Omental fat pad (tissue), 4 donors: ENCODE measurements at places on chromosomes 1 and 21. TPM values are rescaled to one million over a fixed set of nuclear protein-coding genes. Genes with fewer than 3 reads are reported as not detected.

ADGRB2 gene
- 2.2 TPM for total RNA-seq

CYP4Z1 gene
- 4.3 TPM for total RNA-seq

DNA sequence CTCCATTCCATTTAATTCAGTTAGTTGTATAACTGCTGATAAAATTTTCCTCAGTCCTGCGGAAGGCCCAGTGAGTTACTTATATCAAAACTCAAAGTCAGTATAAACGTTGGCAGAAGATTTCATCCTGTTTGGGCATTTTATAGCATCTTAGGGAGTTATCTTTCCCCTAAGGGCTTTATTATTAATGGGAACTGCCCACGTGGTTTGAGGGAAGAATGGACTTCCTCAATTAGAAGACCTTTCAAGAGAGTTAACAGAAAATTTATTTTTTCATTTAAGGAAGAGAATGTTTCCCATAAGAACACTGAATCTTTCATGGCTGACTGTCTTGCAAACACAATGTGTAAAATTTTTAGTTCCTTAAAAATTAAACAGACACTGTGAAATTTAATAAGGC, 400.1 kb downstream of the NEGR1 start:
- DNase-seq, result no peak

DNA sequence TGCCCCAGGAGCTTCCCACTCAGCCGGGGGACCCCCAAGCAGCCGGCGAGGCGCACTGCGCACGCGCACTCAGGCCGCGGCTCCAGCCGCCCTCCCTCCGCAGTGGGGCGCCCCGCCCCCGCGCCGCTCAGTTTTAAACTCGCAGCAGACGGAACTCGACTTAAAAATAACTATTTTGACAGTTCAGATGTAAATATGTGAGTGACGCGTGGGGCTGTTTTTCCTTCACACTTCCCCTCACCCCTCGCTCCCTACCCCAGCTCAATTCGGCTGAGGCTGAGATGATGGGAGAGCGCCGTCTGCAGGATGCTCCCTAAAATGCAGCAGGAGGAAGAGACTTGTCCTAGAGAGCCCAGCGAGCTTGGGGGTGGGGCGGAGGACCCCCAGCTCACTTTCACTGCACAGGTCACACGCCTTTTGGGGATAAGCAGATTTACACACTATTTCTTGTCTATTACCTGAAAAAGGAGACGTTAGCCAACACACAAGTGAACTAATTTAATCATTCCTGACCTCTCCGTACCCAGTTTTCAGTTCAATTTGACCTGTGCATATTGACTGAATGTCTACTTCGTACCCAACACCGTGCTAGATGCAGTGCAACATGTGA, 8.9 kb upstream of the LEMD1 start:
- DNase-seq, result no peak

- no peak for DNase-seq
These were observed 72.3 kb upstream of the ADAM30 start for GRCh38 chr1:119968601-119969000.

DNA sequence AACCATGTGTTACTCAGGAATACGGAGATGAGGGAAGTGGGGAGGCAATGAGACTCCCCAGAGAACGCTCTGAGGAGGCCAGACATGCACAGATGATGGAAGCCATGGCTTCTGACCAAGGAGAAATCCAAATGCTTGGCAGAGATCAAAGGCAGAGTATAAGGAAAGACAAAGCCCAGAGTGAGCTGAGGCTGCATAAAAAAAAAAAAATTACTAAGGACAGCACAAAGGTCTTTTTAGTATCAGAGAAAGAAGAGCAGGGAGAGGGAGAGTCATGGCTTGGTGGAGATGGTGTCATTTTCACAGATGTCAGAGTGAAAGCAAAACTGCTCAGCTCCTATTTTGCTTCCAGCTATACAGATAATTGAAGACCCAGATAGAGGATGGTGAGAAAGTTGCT, 8.1 kb upstream of the NCF2 start:
- no peak for DNase-seq
